Activated CD8-positive, alpha-beta memory T cell treated with anti-CD3 and anti-CD28 coated beads, Interleukin-2, amount 10 ng/mL, durations not matched to agents 7 days and 5 days (primary cell): ENCODE measurements at places on chromosomes 13 and 19. TPM values are rescaled to one million over a fixed set of nuclear protein-coding genes. Genes with fewer than 3 reads are reported as not detected.

LPAR2 gene
- total RNA-seq, result 39.4 TPM

ERICH4 gene
- total RNA-seq, result not detected

S1PR5 gene
- 1.4 TPM for total RNA-seq

NLRP5 gene
- not detected for total RNA-seq

BCL2L12 gene
- 90.6 TPM for total RNA-seq

LGALS4 gene
- 1.4 TPM for total RNA-seq

DIRAS1 gene
- not detected for total RNA-seq

TNFSF11 gene
- 2.4 TPM for total RNA-seq

NEK3 gene
- 2.8 TPM for total RNA-seq

CRB3 gene
- total RNA-seq, result 0.45 TPM

GNA15 gene
- 23.7 TPM for total RNA-seq

NOVA2 gene
- 0.02 TPM for total RNA-seq

TMPRSS9 gene
- not detected for total RNA-seq

SSC5D gene
- total RNA-seq, result 0.68 TPM

C19orf85 gene
- total RNA-seq, result not detected

INSR gene
- 0.63 TPM for total RNA-seq

CEACAM20 gene
- not detected for total RNA-seq

VSTM1 gene
- not detected for total RNA-seq

KCNRG gene
- total RNA-seq, result 0.21 TPM
